ENCODE measurements at places on chromosomes 13 and 19.

GRCh38 chr13:43981512-43982301 lies 102.0 kb downstream of the LACC1 start:
- DNase-seq = no peak

DNA sequence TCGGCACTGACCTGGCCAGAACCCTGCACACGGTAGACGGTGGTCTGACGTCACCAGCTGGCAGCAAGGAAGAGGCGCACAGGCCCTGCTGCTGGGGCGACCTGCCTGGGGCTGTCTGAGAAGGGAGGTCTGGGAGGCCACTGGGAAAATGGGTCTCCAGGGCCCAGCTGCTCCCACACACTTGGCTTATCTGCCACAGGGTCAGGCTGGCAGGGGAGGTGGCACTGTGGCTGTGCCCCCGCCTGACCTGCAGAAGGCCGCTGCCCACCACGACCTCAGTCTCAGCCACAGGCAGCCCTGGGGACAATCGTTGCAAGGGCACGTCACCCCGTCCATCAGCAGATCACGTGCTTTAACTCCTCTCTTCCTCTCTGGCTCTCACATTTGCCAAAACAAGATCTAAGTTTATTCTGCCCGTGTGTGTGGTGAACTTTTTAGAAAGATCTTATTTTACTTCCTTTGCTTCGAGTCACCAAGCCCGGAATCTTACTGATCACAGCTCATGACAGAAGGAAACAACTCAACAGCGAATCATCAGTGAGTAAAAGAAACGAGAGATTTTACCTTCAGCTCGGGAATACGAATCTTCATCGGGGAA lies 45.2 kb upstream of the RANBP3 start:
- DNase-seq = no peak

- DNase-seq = no peak
Measured at GRCh38 chr13:76693086-76693485, 193.1 kb downstream of the KCTD12 start.

- no peak for DNase-seq
Measured at GRCh38 chr19:43847884-43848283, 20.8 kb downstream of the ZNF283 start.

Data from activated T-helper 1 cell treated with anti-CD3 and anti-CD28 coated beads, Interleukin-12 subunit alpha, Interleukin-12 subunit beta, Interleukin-2, Interleukin-4 antibody, amounts not matched to agents 30 ng/mL and 10 ng/mL and 1 ng/mL, durations not matched to agents 14 hours and 24 hours and 36 hours (primary cell).